CD4-positive, alpha-beta T cell (primary cell): ENCODE measurements at places on chromosomes 11 and 22.

DNA sequence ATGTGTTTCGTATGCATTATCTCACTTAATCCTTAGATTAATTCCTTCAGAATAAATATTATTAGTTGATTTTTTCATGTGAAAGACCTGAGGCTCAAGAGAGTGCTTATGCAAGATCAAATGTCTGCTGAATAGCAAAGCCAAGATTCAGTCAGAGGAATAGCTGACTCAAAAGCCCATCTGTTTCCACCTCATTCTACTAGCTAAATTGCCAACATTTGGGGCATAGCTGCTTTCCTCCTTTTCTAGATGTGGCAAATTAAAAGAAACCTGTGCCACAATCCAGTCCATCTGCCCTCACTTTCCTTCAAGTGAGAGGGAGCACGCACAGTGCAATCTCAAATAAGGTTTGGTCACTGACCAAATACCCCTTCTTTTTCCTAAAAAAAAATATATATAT is 121.1 kb downstream of the PAX6 start:
- no peak for DNase-seq

DNA sequence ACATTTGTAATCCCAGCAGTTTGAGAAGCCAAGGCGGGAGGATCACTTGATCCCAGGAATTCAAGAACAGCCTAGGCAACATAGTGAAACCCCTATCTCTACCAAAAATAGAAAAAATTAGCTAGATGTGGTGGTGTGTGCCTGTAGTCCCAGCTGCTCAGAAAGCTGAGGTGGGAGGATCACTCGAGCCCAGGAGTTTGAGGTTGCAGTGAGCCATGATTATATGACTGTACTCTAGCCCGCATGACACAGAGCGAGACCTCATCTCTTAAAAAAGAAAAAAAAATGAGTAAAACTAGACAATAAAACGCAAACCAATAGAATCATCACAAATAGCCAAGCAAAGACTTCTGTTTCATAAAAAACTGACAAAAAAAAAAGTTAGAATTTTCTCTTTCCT is 21.8 kb downstream of the NUCB2 start:
- DNase-seq, result no peak

- no peak for DNase-seq
Measured at GRCh38 chr11:70522309-70522592, 123.9 kb downstream of the CTTN start.

DNA sequence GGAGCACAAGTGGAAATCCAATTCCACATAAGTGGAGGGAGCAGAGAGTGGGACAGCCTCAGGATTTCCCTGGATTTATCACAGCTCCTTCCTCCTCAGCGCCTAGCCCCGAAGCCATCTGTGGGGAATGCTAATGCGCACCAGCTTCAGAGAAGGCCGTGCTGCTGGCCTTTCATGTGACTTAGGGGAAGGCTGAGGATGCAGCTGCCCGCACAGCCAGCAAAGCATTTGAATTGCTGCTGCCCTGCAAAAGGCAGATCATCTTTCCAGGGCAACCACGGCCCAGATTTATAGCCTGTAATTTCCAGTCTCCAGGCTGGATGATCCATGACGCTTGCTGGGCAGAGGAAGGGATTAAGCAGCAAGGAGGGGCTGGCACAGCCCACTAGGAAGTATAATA is 29.9 kb downstream of the SYN3 start:
- DNase-seq, result no peak

DNA sequence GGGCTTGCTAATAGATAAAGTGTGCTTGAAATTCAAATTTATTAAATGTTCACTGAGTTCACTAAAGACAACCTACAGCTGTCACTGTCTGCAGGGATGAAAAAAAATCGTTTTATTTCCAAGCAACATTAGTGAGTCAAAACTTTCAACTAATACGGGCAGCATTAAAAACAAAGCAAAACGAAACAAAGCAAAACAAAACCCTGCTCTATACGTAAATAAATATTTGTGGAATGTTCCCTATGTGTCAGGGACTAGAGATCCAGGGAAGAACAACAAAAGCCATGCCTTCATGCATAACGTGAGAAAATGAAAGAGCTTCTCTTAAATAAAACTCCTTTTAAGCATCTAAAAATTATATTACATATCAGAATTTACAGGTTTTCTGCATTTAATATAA is 553 bp downstream of the NAALAD2 start:
- no peak for DNase-seq
